ENCODE measurements at places on chromosomes 2 and 18.

GRCh38 chr18:28152354-28152753 lies 24.6 kb downstream of the CDH2 start:
- no peak for DNase-seq

GRCh38 chr2:202009019-202009481 lies 24.6 kb upstream of the FZD7 start:
- DNase-seq = no peak

GRCh38 chr18:69992776-69993175 lies 45.1 kb upstream of the CD226 start:
- no peak for DNase-seq

GRCh38 chr2:146451972-146452371 lies 1392.9 kb upstream of the ACVR2A start:
- DNase-seq = no peak

- no peak for DNase-seq
Measured at GRCh38 chr2:239944694-239945551, 80.2 kb downstream of the NDUFA10 start.

- no peak for DNase-seq
Measured at GRCh38 chr2:5007596-5007995, 684.6 kb upstream of the SOX11 start.

- DNase-seq = no peak
Measured at GRCh38 chr2:148306027-148306426, 285.1 kb downstream of the MBD5 start.

- no peak for DNase-seq
Measured at GRCh38 chr2:109637749-109638570, 23.8 kb downstream of the SOWAHC start.

DNA sequence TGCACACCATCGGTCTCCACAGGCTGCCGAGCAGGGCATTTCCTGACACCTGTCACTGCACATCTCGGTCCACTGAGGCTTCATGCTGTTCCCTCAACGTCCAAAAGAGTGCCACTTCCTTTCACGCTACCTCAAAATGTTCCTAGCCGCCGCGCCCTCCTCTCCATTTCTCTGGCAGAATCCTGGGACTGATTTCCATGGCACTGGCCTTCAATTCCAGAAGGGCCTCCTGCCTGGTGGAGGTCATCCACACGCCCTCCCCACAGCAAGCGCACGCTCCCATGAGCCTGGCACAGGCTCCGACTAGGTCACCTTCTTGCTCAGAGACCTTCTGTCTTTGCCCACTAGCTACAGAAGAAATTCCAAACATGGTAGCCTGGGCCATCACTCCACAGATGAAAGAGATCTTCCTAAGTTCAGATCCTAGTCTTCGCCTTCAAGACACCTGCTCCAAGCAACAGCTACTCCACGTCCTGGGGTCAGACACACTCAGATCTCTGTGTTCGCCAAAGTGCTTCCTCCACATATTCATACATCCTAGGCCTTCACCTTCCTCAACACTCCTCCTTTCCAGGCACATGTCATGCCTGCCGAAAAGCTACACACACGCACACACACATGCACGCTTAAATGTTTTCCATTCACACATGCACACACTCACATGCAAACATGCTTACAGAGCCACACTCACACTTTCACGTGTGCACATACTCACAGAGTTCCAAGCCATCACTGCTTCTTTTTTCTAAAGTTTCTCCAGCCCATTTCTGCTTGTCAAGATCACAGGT lies 94.0 kb downstream of the PXDN start:
- DNase-seq = no peak

GRCh38 chr2:19671916-19672315 lies 229.9 kb downstream of the TTC32 start:
- no peak for DNase-seq

DNA sequence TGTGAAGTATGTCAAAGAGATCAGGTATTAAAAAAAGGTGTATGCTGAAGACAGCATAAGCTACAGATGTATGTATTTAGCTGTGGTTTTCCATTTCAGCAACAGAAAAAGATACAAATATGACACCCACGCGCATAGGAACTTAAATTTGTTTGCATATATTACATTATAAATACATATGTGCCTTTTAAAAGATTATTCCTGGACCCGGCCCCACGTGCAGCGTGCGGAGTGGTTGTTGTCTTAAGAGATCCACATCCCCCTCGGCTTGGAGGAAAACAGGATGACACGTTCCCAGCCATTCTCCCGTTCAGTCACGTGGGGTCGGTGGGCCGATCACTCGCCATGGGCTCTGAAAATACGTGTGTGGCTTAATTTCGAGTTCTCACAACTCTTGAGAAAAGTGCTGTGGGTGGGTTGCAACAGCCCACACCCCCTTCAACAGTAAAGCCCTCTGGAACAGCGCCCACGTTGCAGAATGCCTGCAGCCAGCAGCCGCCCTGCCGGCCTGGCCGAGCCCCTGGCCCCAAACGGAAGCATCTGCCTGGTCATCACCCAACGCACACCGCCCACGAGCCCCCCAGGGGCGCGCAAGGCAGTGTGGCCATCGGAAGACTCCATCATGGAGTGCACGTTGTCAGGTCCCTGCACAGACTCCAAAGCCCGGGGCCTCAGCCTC lies 18.6 kb upstream of the KCNG2 start:
- no peak for DNase-seq

DNA sequence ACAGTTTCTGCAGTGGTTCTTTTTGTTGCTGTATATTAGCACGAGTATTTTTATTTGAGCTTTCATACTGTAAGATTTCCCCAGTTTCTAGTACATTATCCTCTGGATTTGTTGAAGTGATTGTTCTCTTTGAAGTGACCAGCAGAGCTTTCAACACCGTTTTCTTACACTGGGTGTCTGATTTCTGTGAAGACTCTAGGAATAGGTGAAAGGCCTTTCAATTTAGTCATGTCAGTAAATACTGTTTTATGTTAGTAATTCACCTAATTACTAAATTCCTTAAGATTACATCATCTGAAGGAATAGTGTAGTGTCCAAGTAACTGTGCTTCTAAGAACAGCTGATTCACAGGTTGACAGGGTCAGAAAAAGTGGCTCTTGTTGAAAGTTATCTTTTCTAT lies 2.3 kb downstream of the PPM1B start:
- peak; percentile 25 for DNase-seq

GRCh38 chr2:30373881-30374302 lies 73.2 kb upstream of the LCLAT1 start:
- no peak for DNase-seq

- DNase-seq = no peak
Measured at GRCh38 chr2:159892990-159893810, 95.2 kb upstream of the CD302 start.

DNA sequence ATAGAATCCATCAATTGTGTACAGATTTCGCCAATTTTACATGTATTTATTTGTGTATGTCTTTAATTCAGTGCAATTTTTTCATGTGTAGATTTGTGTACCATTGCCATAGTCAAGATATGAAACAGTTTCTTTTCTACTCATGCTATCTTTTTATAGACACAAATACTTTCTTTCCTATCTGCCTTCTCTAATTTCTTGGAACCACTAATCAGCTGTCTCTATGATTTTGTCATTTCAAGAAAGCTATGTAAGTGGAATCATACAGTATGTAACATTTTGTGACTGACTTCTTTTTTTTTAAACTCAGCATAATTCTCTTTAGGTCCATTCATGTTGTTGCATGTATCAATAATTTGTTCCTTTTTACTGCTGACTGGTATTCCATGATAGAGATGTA lies 33.3 kb downstream of the KIAA1328 start:
- no peak for DNase-seq

GRCh38 chr18:57920036-57920435 lies 116.9 kb upstream of the ATP8B1 start:
- no peak for DNase-seq

GRCh38 chr2:158701101-158701500 lies 94.0 kb upstream of the DAPL1 start:
- no peak for DNase-seq

DNA sequence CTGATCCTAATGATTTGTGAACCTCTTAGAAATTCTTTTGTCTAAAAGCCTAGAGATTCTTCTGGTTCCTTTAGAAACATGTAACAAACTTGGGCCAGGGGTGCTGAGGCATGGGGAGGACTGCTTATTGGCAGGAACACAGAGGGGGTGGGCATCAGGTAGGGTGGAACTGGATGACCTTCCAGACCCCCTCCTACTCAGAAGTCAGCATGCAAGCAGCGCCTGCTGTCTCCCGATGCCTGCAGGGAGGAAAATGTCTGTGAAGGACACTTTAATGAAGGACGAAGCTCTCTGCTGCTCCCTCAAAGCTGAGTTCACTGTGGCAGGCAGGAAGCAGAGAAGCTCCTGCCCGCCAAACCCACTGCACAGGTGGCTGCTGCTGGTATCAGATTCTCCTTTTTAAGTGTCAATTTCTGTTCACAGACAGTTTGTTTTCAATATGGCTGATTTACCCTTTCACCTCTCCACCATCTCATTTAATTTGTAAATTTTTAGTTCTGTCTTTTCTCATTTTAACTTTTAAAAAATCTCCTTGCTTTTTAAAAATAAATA lies 19.4 kb downstream of the COA5 start:
- no peak for DNase-seq

DNA sequence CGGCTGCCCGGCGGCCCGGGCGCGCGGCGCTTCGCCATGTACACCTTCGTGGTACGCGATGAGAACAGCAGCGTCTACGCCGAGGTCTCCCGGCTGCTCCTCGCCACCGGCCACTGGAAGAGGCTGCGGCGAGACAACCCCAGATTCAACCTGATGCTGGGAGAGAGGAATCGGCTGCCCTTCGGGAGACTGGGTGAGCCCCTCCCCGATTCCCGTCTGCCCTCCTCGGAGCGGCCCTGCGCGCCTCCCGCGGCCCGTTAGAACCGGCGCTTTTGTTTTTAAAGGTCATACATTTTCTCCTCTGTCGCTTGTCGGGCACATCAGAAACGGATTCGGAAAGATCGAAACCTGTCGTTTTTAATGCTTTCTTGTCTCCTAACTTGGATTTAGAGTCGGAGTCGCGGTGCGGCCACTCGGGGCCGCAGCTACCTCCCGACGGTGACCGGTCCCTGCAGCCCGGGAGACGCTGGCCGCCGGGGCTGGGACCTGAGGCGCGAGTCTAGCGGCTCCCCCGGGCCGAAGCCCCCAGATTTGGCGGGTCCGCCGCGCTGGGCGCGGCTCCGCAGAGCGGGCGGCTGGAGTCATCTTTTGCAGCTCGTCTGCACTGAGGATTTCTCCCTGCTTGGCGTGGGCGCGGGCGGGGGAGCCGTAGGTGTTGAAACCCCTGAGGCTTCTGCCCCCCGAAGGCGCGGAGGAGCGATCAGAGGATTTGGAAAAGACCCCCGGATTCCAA lies 519 bp downstream of the TTL start:
- no peak for DNase-seq

GRCh38 chr2:70726947-70727725 lies 40.9 kb downstream of the ADD2 start:
- no peak for DNase-seq

GRCh38 chr2:64615192-64615763 lies 38.4 kb downstream of the SERTAD2 start:
- no peak for DNase-seq

GRCh38 chr2:105883911-105884694 lies 139.4 kb downstream of the NCK2 start:
- DNase-seq = no peak

- DNase-seq = no peak
Measured at GRCh38 chr18:31884020-31884419, 58.9 kb downstream of the TRAPPC8 start.

GRCh38 chr18:12531749-12532148 lies 124.0 kb downstream of the PRELID3A start:
- DNase-seq = no peak

GRCh38 chr2:190235101-190235500 lies 84.5 kb downstream of the HIBCH start:
- DNase-seq = no peak

DNA sequence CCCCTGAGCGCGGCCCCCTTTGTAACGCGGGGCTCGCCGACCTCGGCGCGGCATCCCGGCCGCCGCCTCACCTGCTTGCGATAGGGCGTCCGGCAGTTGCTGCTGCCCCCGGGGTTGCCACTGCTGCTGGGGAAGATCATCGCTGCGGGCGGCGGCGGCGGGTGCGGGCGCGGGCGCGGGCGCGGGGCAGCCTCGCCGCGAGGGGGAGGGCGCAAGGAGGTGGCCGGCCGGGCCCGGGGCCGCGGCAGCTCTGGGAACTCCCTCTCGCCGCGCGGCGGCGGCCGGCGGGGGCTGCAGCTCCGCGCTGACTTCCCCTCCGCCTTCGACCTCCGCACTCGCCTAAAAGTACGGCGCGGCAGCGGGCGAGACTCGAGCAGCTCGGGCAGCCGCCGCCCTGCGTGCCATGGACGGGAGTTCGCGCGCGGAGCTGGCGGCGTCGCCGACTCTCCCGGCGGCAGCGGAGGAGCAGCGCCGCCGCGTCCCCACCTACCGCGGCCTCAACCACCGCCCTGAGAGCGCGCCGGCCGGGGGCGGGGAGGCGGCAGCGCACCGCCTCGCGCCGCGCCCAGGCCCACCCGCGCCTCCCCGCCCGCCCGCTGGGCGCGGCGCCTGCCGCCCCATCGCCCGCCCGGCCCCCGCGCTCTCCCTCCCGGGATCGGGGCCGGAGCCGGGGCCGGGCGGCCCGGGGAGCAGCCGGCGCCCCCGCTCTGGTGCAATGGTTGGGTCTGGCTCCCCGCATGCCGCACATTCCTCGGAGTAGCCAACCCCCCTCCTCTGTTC lies 86.0 kb downstream of the RBMS1 start:
- no peak for DNase-seq

DNA sequence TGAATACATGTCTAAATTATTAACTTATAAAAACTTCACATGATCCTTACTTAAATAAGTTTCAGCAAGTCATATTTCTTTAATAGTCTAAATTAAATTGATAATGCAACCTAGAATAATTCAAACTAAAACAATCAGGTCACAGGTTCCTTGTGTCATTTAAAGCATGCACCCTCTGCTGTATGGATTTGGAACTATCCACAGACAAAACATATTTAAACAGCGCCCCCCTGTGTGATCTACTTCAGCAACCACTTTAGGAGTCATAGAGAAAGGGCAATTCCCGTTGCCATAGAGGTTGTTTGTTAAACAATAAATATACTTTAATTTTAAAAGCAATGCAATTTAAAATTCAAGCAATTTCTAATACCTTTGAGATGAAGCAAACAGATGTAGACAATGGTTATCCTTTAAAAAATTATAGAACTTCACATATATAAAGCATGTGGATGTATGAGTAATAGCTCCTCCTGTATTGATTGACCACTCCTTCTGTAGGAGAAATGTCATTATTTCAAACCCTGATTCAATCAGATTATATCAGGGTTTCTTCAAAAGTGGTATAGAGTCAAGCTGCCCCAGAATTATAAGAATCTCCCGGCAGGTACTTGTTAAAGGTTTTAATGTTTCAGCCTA lies 21.2 kb downstream of the GRB14 start:
- peak; percentile 41 for DNase-seq

GRCh38 chr18:47893939-47894699 lies 36.3 kb downstream of the SMAD2 start:
- DNase-seq = no peak

Data from AG09309 (cell line).